Muscle of arm (tissue), 14 donors: ENCODE measurements at places on chromosomes 5 and 9.

DNA sequence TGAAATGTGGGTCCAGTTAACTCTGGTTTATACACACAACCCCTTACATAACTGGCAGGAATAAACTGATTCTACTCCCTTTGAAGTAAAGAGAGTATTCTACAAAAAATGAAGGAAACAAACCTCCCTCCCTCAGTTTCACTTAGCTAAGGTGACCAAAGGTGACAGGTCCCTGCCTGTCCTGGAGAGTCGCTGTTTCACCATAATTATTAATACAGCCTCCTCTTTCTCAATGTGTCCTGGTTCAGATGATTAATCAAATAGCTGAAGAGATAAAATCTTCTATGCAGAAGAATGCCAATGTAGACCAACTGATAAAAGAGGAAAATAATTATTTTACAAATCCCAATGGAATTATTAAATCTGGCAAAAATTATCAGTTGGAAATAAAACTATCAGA, 163.7 kb upstream of the GNA14 start:
- no peak for DNase-seq

- no peak for DNase-seq
These were observed 172.8 kb downstream of the CARTPT start for GRCh38 chr5:71891856-71892255.

DNA sequence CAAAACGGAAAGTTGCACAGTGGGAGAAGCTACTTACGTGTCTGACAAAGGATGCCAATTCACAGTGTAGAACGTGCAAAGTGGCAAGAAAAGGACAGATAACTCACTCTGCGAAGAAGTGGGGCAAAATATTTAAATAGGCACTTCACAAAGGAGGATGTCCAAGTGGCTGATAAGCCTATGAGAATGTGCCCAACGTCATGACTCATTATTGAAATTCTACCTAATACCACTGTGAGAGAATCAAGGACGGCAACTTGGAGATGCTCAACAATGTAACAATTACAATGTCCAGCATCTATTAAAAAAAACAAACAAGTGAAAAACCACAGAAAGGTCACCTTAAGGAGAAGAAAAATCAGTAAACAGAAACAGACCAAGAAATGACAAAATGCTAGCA, 59.0 kb downstream of the NACC2 start:
- DNase-seq = no peak

DNA sequence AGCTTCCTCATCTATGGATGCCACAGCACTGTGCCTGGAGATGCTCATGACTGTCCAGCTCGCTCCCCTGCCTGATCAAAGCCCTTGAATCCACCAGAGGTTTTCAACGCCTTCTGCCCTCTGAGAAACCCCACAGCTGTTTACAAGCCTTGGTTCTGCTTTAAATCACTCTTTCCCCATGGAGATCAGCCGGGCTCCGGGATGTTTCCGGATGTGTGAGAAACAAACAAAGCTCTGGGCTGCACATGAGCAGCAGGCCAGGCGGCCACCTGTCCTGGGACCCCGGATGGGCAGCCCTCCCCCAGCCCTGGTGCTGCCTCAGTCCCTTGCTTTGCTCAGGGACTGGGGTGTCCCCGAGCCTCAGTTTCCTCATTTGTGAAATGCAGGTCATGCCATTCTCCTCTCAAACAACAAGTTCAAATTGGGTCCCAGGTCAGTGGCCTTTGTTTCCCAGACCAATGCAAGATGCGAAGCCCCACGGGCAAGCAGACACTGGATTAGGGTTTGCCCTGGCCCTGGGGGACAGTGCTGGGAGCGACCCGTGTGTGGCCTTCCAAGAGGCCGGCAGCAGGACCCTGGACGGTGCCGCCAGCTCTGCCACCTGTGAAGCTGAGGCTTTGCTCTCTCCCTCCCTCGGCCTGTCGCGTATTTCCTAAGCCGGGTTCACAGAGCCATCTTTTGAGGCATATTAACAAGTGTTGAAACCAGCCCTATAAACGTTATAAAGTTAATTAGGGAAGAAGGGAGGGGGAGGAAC, 42.4 kb upstream of the PHYKPL start:
- DNase-seq = no peak

DNA sequence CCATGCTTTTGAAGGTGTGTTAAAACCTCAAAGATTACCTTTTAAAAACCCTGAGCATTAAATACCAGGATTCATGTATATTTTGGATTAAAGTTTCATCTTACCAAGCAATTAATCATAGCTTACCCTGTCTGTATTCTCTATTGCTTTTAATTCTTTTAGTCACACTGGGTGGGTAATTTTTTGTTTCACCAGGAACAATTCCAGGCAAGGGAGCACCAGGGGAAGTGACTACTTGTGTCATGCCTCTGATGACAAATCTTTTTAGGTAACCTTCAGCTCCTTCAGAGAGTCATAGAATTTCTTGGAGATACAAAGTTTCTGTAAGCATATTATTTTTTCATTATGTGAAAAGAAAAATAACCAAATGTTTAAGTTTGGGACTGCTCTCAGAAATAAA, 33.4 kb upstream of the ANXA1 start:
- no peak for DNase-seq

- no peak for DNase-seq
These were observed 11.4 kb upstream of the ARSI start for GRCh38 chr5:150313921-150314716.
